ENCODE measurements at places on chromosomes 7 and 10.

DNA sequence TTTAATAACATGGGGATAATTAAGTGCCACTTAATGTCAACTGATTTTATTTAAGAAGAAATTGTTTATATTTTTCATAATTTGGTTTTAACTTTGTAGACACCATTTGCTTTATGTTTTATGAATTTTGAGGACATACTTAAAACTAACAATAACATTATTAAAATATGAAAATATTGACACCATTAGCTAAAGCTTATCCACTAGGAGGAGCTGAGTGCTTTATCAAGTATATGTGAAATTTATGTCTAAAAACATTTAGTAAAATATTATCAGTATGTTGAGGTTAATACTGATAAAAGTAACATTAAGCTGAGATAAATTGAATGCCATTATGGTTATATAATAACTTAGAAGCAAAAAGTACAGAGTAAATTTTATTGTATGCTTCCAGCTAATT is 622.1 kb downstream of the ARL4A start:
- DNase-seq: no peak

GRCh38 chr10:120634659-120635058 is 177.6 kb downstream of the PLPP4 start:
- no peak for DNase-seq

- DNase-seq: no peak
Measured at GRCh38 chr7:40604601-40605438, 470.0 kb downstream of the SUGCT start.

DNA sequence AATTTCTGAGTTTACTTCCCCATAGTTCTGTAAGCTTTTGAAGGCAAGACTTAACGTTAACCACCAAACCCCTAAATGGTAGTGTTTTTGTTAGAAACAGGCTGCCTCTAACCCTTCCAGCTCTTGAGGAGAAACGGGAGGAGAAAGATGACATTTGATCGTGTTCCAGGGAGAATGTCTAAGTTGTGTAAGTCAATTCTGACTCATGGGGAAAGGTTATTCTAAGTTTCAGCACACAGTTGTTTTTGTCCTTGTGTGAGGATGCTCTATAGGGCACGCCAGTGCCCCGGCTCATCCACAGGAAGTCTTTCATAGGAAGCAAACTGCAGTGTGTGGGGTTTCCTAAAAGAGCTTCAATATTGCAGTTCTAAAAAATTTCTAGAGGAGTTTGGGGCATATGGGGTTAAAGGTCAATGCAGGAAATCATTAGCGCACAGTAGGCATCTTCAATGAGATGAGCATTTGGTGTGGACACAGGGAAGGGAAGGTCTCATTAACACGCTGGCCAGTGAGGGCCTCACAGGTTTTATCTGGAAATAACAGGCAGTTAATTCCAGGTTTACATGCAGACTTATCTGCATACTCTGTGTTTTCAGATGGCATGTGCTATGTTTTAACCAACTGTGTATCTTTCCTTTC is 638.2 kb upstream of the IGFBP3 start:
- peak; percentile 67 for DNase-seq

DNA sequence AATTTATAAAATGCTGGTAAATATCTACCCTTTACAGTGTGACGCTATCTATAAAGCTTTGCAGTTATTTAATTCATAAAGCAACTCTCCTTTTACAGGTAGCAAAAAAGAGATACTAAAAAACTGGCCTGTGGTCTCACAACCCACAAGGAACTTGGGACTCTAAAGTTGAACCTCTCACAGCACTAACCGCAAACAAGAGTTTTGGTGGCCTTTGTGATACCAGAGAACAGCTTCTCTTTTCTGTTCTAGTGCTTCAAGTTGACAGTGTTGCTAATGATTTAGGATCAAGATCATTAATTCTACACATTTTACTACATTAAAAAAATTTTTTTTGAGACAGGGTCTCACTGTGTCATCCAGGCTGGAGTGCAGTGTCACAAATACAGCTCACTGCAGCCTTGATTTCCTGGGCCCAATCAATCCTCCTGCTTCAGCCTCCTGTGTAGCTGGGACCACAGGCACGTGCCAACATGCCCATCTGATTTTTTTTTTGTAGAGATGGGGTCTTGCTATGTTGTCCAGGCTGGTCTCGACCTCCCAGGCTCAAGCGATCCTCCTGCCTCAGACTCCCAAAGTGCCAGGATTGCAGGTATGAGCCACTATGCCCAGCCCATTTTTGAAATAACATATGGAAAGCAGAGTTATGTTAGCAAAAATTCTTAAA is 56.0 kb upstream of the ST8SIA6 start:
- DNase-seq: no peak

DNA sequence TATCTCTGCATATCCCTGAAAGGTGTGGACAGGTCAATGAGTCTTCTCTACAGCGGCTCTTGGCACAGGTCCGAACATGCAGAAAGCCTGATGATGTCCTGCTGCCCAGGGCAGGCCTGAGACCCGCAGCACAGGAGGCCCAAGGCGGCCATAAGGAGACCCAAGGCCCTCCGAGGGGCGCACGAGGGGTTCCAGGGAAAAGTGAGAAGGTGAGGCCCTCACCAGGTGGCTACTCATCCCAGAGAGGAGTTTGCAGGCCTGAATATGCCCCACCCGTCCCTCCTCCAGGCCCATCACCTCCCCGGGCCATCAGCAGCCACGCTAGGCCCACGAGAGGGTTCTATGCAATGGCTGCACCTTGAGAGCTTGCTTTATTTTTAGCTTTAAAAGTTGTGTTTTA is 173.4 kb upstream of the RHEB start:
- no peak for DNase-seq

DNA sequence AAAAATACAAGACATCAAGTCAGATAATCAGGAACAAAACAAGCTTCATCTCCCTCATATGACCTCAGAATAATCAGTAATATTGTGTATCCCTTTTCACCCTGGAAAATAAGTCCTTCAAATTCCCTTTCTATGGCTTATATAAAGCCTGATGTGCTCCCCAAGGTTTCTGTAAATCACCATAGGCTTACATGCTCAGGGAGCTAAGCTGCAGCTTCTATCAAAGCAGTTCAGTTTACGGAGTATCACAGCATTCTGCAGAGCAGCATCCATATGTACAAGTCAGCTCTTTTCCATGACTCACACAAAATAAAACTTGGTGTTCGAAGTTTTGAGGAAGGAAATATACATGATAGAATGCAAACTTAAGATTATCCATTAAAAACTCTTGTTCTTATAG is 225.6 kb downstream of the LRRTM3 start:
- DNase-seq: no peak
